ENCODE measurements at places on chromosomes 1 and 21.

GRCh38 chr1:52599236-52599635 lies 2.9 kb upstream of the GPX7 start:
- no peak for DNase-seq

GRCh38 chr1:175630076-175630475 lies 113.3 kb downstream of the TNR start:
- no peak for DNase-seq

GRCh38 chr1:209304166-209304565 lies 279.3 kb upstream of the CAMK1G start:
- DNase-seq: no peak

DNA sequence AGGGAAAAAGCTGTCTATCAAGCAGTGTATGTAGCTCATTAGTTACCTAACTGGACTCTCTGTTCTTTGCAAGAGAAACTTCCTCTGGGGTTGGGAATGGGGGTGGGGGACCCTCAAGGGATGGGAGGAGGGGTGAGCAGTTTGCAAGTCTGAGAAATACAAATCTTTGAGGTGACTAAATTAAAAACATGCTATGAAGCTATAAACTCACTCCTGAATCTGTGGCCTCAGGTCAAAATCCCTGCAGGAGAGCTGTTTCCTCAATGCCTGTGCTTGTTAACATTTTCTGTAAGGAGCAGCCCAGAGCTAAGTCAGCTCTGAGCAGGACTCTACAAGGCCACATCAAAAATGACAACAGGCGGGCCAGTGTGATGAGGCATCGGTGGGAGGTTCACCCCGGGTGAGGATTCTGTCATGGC lies 32.8 kb upstream of the PTPRC start:
- DNase-seq: no peak

DNA sequence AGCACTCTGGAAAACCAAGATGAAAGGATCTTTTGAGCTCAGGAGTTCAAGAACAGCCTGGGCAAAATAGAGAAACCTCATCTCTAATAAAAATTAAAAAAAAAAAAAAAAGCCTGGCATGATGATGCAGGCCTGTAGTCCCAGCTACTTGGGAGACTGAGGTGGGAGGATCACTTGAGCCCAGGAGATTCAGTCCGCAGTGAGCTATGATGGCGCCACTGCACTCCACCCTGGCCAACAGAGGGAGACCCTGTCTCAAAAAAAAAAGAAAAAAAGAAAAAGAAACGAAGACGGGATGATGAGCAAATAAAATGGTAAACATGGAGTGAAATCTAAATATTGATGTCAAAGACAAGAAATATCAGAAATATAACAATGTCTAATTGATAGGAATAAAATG lies 31.6 kb downstream of the ATP2B4 start:
- no peak for DNase-seq

DNA sequence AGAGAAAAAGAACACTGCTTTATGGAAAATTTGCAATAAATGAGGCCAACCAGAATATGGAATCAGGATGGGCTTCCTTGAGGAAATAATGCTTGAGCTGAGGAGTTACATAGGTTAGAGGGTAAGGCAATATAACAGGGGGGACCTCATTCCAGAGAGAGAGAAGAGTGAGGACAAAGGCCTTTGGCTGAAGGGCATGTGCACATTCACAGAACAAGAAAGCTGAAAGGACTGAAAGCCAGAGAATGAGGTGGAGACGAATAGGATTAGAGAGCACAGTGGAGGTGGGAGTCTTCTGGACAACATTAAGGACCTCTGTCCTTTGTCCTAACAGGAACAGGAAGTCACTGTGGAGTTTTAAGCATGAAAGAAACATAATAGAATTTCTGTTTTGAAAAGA lies 60.7 kb upstream of the MROH9 start:
- no peak for DNase-seq

GRCh38 chr1:9453779-9454418 lies 85.4 kb upstream of the SLC25A33 start:
- DNase-seq: no peak

DNA sequence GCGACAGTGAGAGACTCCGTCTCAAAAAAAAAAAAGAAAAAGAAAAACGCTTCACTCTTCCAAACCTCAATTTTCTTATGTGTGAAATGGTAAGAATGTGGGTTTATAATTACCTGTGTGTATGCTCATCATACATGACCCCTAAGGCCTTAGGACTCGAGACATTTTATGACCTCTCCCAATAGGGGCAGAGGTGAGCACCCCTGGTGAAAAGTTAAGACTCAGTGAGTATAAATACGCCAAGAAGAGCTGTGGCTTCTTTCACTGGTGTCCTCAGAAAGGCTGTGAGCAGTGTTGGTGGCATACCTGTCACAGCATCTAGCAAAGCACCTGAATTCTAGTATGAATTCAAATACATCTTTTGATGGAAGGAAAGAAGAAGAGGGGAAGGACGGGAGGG lies 7.8 kb upstream of the FCMR start:
- DNase-seq: no peak

DNA sequence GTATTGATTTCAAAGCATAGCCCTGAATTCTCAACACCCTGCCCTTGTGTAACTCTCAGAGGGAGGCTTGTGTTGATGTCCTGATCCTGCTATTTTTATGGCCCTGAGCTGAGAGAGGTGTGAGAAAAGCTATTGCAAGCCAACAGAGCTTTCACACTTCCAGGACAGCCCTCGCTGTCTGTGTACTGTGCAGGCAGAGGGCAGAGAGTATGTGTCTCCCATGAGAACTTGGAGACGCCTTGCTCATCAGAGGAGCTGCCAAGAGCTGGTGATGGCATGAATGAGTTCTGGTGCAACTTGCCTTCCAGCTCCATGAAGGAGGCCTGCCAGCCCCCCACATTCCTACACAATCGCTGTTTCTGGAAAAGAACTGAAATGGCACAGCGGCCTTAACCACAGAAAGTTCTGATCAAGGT lies 144.1 kb upstream of the AJAP1 start:
- DNase-seq: no peak

DNA sequence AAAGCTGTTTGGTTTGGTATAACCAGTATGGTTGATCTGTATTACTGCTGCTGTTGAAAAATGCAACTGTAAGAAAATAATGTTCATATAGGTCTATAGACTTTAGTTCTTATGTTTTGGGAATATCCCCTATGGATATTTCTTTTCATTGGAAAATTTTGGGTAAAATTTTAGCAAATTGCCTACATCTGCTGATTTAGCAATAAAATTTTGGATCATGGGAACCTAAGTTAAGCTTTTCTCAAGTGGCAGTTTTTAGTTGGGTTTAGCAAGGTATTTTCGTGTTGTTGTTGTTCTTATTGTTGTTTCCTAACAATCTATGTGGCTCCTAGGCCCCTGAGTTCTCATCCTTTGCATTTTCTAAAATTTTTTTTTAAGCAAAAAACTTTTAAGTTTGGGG lies 167.1 kb downstream of the PHTF1 start:
- DNase-seq: no peak

DNA sequence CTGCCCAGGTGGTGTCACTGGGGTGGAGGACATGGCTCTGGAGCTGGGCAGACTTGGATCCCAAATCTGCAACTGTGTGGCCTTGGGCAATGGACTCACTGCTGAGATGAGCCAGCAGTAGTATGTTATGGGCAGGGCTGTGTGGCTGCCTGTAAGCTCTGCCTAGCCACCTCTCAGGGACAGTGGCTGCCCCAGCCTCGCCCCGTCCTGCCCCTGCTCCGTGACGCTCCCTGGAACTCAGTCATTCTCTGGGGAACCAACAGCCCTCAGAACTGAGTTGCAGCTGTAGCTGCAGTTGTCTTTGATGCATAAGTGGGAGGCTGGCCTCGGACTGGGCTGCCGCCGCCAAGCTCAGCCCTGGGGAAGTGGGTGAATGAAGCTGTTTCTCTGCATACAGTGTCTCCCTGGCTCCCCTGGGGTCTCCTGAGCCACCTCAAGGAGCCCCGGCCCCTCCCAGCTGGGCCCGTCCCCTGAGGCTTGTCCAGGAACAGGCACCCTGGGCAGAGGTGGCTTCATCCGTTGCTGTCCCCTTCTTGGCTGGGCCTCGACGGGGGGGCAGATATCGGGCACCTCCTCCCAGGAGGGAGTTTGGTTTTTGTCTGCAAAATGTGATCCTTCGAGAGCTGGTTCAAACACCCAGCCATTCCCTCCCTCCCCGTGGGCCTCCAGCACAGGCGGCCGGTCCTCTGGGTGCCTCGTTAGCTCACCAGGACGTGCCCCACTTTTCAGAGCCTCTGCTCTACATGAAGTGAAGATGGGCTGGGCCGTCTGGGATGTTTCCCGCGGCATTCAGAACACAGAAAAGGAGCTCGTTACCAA lies 26.2 kb upstream of the PLCH2 start:
- DNase-seq: no peak

- DNase-seq: no peak
Observed at GRCh38 chr1:227541796-227542152, 21.6 kb upstream of the ZNF678 start.

DNA sequence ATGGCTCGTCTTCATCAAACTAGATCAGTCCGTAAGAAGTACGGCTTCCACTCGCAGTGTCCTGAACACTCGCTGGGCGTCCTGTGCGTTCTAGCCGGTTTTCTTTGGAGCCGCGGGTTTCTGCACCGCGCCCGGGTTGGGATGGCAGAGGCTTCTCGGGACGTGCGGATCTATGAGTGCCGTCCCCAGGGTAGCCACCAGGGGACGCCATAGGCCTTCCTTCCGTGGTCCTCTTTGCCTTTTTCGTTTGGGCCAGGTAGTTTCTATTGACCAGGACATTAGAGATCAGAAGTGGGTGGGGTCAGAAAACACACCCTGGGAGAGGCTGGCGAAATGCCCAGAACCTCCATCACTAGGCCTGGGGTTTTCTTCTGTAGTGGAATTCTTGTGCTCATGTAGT lies 273.8 kb downstream of the FAM72C start:
- DNase-seq: no peak

- no peak for DNase-seq
Observed at GRCh38 chr1:54516249-54516920, 31.6 kb upstream of the ACOT11 start.

- DNase-seq: no peak
Observed at GRCh38 chr1:210448297-210448892, 119.7 kb downstream of the HHAT start.

DNA sequence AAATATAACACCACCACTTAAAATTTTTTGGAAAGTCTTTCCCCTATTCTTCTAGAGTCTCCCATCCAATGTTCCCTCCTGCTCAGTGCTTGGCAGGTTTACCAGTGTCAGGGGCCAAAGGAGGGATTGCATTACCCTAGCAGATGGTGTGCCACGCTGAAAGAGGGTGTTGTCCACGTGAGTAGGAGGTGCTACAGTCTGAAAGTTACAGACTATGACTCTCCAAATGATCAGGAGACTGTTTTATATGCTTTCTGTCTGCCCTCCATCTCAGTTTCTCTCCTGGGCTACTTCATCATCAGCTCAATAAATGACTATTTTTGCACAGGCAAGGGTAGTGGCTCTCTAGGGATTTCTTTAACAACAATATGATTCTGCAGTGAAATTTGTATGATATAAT lies 31.3 kb upstream of the ANGPTL7 start:
- no peak for DNase-seq

GRCh38 chr1:31944205-31945089 lies 6.3 kb upstream of the PTP4A2 start:
- peak; percentile 78 for DNase-seq

DNA sequence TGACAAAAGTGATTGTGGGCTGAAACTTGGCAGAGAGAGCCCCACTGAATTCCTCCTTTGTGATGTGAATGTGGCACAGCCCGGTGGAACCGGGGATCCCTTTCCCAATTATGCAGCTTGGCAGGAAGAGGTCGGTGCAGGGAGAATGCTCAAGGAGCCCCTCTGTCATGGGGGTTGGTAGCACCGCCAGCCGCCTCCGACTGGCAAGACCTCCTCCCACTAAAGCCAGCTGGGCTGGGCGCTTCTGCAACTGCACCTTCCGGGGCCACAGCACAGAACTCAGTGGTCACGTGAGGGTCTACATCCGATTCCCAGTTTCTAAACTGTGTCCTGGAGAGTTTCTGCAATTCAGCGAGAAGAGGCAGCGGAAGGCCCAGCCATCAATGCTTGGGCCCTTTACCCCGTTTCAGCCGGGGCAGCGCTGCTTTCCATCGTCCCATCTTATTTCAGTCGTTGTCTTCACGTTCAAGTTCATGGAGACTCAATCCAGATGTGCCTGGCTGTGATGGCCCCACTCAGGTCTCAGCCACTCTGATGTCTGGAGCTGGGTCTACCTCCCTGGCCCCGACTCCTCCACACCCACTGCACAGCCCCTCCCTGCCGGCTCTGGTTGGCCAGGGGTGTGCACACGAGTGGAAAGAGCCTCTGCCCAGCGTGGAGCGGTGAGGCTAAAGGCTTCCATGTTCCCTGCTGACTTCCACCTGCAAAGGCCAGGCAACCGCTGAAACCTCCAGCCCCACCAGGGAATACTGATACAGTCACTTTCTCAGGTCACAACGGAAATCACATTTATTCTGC lies 39.8 kb upstream of the FHAD1 start:
- DNase-seq: no peak

GRCh38 chr1:5526385-5526750 lies 465.9 kb downstream of the NPHP4 start:
- no peak for DNase-seq

DNA sequence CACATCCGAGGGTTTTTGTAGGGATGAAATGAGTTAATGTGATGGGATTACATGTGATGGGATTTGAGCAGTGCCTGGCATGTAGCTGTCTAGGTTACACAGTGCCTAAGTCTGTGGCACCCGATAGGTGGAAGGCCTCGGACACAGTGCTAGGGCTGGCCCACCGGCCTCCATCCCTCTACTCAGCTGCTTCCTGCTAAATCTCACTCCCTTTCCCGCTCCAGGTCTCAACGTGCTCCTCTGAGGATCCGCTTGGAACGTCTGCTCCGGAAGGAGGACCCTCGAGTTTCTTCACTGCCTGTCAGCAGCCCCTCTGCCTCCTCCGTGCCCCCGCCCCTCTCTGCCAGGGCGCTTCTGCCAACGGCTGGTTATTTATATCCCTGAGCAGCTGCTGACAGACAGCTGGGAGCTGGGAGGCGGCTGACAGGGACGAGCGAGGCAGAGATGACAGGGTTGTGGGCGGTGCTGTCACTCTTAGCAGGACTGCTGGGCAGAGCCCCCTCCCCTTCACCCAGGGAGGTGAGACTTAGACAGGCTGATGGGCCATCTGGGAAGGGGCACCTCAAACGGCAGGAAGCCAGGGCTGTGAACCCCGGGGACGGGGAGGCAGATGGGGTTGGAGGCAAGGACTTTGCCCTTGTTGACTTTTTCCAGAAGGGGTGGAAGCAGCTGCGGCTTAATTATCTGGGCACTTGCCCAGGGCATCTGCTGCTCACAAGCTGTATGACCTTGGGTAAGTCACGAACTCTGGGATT lies 26.6 kb upstream of the LRRN2 start:
- DNase-seq: no peak
